Liver (tissue), 10 donors: ENCODE measurements at places on chromosomes 13 and 19.

DNA sequence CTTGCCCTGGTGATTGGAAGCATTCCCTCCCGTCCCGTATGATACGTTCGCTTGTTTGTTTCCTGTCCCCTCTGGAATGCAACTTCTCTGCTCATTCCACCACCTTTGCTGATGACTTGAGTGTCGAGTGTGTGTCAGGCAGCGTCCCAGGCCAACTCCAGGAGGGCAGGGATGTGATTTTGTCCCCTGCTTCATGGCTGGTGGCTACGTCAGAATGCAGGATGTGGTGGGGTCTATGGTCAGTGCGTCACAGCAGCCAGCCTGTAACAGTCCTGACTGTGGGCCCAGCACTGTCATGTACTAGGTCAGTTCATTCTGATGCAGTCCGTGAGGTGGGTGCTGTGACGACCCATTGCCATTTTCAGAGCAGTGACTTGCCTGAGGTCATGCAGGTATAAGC is 16.2 kb downstream of the BRSK1 start:
- no peaks in the 10 kb centered on the region for H3K27me3 ChIP-seq
- H3K4me3 ChIP-seq, result no peak overlapping the region
- no peaks in the 10 kb centered on the region for H3K36me3 ChIP-seq
- no peaks in the 10 kb centered on the region for H3K4me1 ChIP-seq
- H3K27ac ChIP-seq, result no peak overlapping the region

DNA sequence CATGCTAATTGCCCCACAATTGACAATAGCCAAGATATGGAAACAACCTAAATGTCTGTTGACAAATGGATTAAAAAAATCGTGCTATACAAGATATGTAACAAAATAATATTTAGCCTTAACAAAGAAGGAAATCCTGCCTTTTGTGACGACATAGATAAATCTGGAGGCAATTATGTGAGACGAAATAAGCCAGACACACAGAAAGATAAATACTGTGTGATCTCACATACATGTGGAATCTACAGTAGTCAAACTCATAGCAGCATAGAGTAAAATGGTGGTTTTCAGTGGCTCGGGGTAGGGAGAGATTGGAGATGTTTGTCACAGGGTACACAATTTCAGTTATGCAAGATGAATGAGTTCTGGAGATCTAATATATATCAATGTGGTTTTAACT is 895.8 kb downstream of the SLITRK6 start:
- H3K4me1 ChIP-seq, result no peaks in the 10 kb centered on the region
- no peaks in the 10 kb centered on the region for H3K27me3 ChIP-seq
- H3K4me3 ChIP-seq, result no peak overlapping the region
- no peaks in the 10 kb centered on the region for H3K36me3 ChIP-seq
- no peak overlapping the region for H3K27ac ChIP-seq

GRCh38 chr19:18978616-18979015 is 37.6 kb upstream of the HOMER3 start:
- no peak overlapping the region for H3K4me3 ChIP-seq
- H3K27me3 ChIP-seq, result no peaks in the 10 kb centered on the region
- H3K4me1 ChIP-seq, result no peaks in the 10 kb centered on the region
- DNase-seq, result no peak

DNA sequence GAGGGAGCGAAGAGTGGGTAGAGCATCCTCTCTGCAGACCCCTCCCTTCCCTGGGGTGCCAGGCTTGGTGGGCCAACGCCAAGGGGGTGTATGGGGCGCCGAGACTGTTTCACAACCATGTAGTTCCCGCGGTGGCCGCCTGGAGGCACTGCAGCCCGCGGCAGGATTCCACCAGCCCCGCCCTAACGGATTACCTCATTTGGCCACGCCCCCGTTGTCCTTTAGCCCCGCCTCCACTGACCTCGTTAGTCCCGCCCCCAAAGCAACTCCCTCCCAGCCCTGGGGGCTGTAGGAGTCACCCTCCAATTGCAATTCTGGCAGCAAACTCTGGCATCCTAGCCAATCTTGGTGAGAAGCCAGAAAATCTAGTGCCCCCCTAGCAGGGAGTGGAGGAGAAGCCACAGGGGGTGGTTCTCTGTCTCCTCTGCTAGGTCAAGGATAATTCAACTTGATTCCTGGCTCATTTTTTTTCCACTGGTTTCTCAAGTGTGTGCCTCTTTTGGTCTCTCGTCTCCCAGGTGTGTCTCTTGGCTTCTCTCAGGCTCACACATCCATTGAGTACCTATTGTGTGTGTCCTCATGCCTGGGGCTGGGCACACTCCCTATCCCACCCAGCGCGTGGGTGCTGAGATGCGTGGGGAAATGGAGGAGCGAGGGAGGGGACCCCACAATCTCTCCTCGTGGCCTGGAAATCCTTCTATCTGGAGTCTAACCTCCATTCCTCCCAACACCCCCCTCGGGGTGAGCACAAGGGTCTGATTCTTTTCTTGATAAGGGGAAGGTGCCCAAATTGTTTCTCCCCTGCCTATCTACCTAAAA is 2.0 kb downstream of the OLFM2 start:
- peaks cover 15% of the 10 kb centered on the region for H3K4me1 ChIP-seq
- H3K4me3 ChIP-seq, result no peak overlapping the region
- H3K27me3 ChIP-seq, result no peaks in the 10 kb centered on the region

DNA sequence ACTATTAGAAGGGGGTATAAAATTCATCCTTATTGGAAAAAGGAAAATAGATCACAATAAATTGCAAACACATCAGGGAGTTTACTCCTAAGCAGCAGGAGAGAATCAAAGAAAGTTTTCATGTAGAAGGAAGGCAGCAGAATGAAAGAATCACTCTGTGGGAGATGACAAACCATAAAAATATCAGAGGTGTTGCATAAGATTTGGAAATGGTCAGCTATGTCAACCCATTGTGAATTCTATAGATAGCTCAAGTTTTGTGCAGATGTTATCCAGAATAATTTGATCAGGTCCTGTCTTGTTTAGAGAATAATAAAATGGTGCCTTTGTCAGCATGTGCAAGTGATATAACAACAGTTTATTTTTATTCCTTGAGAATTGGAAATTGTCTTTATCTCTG is 622.4 kb downstream of the DCT start:
- no peaks in the 10 kb centered on the region for H3K4me1 ChIP-seq
- H3K36me3 ChIP-seq, result no peaks in the 10 kb centered on the region
- H3K27ac ChIP-seq, result no peak overlapping the region
- H3K4me3 ChIP-seq, result no peak overlapping the region
- no peak for DNase-seq

DNA sequence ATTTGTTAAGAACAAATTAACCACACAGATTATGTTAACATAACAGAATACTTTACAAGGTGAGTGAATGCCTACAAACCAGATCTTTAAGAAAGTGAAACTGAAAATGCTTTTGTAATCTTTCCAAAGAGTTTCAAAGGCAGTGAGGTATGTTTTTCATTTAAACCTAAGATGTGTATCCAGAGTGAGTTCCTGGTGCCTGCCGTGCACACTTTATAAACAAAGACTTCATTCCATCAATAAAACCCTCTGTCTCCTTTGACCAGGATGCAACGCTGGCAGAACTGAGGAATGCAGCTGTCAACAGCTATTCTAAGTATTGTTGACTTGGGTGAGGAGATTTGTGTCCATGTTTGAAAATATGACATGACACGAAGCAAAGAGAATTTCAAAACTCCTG is 344.6 kb downstream of the DNAJC15 start:
- H3K4me3 ChIP-seq, result no peak overlapping the region
- peaks cover 8% of the 10 kb centered on the region for H3K4me1 ChIP-seq
- H3K36me3 ChIP-seq, result no peaks in the 10 kb centered on the region
- no peak overlapping the region for H3K27ac ChIP-seq

DNA sequence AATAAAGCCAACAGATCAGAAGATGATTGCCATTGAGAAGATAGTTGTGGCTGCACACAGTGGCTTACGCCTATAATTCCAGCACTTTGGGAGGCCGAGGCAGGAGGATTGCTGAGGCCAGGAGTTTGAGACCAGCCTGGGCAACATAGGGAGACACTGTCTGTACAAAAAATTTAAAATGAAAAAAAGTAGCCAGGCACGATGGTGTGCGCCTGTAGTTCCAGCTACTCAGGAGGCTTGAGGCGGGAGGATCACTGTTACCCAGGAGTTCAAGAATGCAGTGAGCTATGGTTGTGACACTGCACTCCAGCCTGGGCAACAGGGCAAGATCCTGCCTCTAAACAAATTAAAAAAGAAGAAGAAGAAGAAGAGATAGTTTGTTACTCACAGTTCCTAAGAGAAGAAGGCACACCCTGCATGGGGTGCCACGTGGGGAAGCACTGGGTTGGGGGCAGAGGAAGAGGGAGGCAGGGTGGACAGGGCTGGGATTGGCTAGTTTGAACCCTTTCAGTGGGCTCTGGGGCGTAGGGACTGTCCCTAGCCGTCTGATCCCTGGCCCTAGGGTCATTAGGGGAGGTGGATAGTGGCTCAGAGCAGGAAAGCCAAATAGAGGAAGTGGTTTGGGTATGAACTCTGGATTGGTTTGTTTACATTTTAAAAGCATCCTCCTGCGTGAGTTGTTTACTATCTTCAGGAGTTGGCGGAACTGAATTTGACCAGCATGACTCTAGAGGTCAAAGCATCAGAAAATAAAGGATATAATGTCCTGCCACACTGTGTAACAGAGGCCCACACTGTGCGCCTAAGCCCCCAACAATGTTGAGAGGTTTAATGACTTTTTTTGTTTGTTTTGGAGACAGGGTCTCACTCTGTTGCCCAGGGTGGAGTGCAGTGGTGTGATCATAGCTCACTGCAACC is 60.5 kb upstream of the MEDAG start:
- H3K27ac ChIP-seq, result no peak overlapping the region
- H3K36me3 ChIP-seq, result no peaks in the 10 kb centered on the region
- DNase-seq, result no peak
- H3K27me3 ChIP-seq, result no peaks in the 10 kb centered on the region
- H3K4me3 ChIP-seq, result no peak overlapping the region

DNA sequence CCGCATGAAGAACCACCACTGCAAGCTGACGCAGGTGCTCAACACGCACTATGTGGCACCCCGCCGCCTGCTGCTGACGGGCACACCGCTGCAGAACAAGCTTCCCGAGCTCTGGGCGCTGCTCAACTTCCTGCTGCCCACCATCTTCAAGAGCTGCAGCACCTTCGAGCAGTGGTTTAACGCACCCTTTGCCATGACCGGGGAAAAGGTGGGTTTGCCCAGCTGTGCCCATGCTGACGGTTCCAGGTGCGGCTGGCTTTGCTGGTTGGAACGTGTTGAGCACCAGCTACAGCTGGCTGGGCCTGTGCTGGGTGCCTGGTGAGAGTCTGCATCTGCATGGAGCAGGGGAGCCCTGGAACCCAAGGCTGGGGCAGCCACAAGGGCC is 60.9 kb downstream of the SMARCA4 start:
- no peak overlapping the region for H3K4me3 ChIP-seq
- no peak for DNase-seq
- no peak overlapping the region for H3K27ac ChIP-seq
- peaks cover 7% of the 10 kb centered on the region for H3K4me1 ChIP-seq
- no peaks in the 10 kb centered on the region for H3K27me3 ChIP-seq

- H3K27ac ChIP-seq, result peak overlapping the region; percentile 66
- H3K4me1 ChIP-seq, result peaks cover 19% of the 10 kb centered on the region
- H3K4me3 ChIP-seq, result no peak overlapping the region
- no peaks in the 10 kb centered on the region for H3K27me3 ChIP-seq
- no peaks in the 10 kb centered on the region for H3K36me3 ChIP-seq
Observed at GRCh38 chr19:38317104-38317612, 1.4 kb upstream of the YIF1B start.

- peaks cover 5% of the 10 kb centered on the region for H3K4me1 ChIP-seq
- no peak for DNase-seq
- H3K36me3 ChIP-seq, result no peaks in the 10 kb centered on the region
- no peaks in the 10 kb centered on the region for H3K27me3 ChIP-seq
- no peak overlapping the region for H3K4me3 ChIP-seq
- no peak overlapping the region for H3K27ac ChIP-seq
Observed at GRCh38 chr13:76812206-76812897, 73.9 kb downstream of the KCTD12 start.

GRCh38 chr19:22976248-22976647 is 26.7 kb downstream of the ZNF728 start:
- no peaks in the 10 kb centered on the region for H3K36me3 ChIP-seq
- H3K4me1 ChIP-seq, result no peaks in the 10 kb centered on the region
- H3K4me3 ChIP-seq, result peak overlapping the region; percentile 28
- DNase-seq, result no peak
- no peak overlapping the region for H3K27ac ChIP-seq

DNA sequence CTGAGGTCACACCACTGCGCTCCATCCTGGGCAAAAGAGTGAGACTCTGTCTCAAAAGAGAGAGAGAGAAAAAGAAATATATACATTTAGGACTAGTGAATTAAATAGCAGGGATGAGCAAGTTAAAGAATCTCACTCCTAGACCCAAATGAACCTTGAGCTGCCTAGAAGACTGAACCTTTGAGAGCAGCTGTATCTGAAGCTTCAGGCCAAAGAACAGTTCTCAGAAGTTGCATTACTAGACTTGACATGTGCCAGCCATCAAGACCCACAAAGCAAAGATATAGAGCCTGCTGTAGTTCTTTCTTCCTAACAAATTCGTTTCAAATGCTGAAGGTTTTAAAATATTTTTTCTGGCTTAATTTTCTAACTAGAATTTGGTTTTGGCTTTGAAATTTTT is 16.6 kb downstream of the DNAJC15 start:
- no peak overlapping the region for H3K27ac ChIP-seq
- no peak overlapping the region for H3K4me3 ChIP-seq
- no peaks in the 10 kb centered on the region for H3K36me3 ChIP-seq
- H3K4me1 ChIP-seq, result peaks cover 5% of the 10 kb centered on the region
- no peak for DNase-seq

GRCh38 chr19:55504252-55504603 is 16.0 kb downstream of the SSC5D start:
- H3K4me1 ChIP-seq, result peaks cover 4% of the 10 kb centered on the region
- H3K36me3 ChIP-seq, result no peaks in the 10 kb centered on the region
- H3K27ac ChIP-seq, result no peak overlapping the region
- no peaks in the 10 kb centered on the region for H3K27me3 ChIP-seq
- no peak for DNase-seq

DNA sequence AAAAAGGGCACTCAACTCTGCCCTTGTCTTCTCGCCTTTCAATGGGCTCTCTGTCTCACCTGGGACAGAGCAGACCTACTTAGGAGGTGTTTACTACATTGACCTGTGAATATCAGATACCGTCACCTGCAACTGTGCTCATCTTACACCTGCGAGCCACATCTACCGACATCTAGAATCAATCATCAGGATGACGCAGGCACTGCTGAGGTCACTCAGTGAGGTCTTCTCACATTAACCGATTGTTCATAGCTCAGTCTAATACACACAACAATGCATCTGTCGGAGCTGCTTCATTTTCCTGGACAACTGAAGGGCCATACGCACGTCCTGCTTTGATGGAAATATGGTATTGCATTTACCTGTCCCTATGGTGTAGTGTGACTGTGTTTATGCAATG is 211.9 kb downstream of the FGF9 start:
- no peaks in the 10 kb centered on the region for H3K27me3 ChIP-seq
- no peak overlapping the region for H3K4me3 ChIP-seq
- DNase-seq, result no peak
- H3K36me3 ChIP-seq, result no peaks in the 10 kb centered on the region

GRCh38 chr13:32136061-32136460 is 104.5 kb downstream of the FRY start:
- no peak overlapping the region for H3K27ac ChIP-seq
- H3K27me3 ChIP-seq, result no peaks in the 10 kb centered on the region
- DNase-seq, result no peak
- no peaks in the 10 kb centered on the region for H3K36me3 ChIP-seq
- no peak overlapping the region for H3K4me3 ChIP-seq
- H3K4me1 ChIP-seq, result peaks cover 2% of the 10 kb centered on the region
